NCI-H524 (cell line): ENCODE measurements at places on chromosomes 3 and 15.

DNA sequence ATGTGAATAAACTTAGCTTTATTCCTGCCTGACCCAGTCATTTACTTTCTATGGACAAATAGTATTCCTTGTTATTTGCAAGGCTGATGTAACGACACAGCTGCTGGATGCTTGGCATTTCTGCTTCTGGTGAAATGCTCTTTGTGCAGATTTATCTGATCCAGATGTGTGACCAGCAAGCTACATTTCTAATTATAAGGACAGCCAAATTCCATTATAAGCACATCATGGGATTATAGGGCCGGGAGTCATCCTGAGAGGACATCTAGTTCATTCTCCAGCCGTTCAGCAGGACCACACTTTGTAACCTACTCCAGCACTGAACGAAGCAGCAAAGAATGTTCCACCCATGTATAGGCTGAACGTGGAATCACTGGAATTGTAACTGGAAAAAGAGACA lies 42.9 kb downstream of the FNDC3B start:
- no peak for DNase-seq

- DNase-seq: no peak
These were observed 28.4 kb upstream of the TCF12 start for GRCh38 chr15:56890038-56890437.

DNA sequence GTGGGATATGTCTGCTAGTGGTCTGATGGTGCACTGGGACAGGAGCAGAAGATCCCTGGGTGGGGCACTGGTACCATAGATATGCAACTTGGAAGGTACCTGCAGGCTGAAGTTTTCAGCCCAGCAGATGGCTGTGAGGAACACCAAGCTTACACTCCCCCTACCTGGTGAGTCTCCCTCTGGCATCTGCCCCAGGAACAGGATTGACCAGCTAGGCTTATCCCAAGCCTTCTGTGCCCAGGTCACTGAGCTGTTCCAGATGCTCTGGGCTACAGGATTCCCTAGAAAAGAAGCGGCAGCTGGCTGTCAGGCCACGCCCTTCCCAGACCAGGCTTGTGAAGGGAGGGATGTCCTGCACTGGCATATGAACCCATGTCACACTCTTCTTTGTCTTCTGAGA lies 1130.0 kb downstream of the NAALADL2 start:
- DNase-seq: peak; percentile 49

GRCh38 chr3:66817951-66818557 lies 180.1 kb upstream of the KBTBD8 start:
- no peak for DNase-seq

GRCh38 chr15:85691350-85692240 lies 103.1 kb downstream of the KLHL25 start:
- DNase-seq: no peak

DNA sequence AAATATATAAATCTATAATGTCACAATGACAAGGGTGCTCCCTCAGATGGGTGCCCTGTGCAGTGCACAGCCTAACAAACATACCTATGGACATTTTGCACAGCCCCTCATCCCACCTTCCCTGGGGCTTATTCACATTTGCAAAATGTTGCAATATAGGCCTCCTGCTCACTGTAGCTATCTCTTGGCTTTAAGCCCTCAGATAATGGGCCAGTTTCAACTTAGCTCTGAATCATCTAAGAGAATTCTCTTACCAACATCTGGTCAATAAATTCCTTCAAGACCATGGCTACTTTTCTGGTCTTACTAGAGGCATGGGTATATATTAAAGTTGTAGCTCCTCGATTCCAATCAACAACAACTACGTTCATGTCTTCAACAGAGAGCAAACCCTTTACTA lies 17.9 kb downstream of the LIPH start:
- no peak for DNase-seq

DNA sequence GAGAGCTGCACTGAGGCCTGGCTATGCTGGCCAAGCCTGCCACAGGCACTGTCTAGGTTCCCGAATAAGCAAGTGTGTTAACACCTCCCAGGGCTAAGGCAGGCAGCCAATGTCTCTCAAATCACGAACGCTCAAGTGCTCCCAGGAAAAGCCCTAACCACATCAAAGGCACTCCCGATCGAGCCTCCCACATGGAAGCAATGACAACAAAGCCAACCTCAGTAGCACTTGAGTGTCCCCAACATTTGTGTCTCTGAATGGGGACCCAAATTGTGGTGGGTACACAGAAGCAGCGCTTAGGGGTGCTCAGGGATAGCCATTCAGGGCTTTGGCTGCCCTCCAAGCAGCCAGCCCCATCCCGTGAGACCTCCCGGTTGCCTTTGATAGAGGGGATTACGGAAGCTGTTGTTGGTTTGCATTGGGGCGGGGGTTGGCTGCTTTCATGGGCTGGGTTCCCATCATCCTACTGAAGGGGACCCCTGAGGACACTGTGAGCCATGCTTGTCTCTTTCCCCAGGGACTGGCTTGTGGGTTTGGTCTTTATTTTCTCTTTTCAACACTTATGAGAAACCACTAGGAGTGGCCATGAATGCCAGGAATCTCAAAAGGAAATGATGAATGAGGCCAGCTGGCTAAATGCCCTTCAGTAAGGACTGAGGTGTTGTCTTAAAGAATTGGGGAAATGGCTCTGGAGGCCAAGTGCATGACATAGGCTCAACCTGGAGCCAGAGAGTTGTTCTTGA lies 234.1 kb upstream of the FEZF2 start:
- no peak for DNase-seq

DNA sequence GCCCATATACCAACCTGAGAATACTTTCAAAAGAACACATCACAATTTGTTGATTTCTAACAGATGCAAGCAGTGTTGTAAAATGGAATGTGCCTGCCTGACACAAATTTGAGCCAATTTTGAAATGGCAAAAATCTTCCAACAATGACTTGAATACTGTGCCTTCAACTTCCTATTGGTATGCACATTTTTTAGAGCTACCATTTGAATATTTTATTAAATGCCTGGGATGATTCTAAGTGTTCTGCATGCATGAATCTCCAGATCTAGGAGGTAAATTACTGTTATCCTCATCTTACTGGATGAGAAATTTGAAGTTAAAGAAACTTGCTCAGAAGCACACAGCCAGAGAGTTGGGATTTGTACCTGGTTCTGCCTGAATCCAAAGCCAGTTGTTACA lies 282.8 kb upstream of the LRRN1 start:
- no peak for DNase-seq

DNA sequence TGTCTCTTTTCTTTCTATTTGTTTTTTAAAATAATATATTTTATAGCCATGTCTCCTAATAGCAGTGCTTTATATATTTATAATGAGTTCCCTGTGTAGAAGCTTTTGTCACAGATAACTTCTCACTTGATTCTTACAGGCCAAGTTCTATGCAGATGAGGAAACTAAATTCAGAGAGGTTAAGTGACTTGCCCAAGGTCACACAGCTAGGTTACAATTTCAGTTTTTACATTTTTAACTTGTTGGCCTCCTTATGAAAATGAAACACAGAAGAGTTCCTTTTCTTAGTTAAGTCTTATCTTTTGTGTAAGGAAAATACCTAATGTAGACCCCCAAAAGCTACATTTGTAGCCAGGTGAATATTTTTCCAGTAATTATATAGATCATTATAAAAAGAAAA lies 83.3 kb upstream of the SOX2 start:
- DNase-seq: no peak

- no peak for DNase-seq
These were observed 356.6 kb upstream of the ADAMTS9 start for GRCh38 chr3:65044401-65044800.

GRCh38 chr3:36212251-36212650 lies 168.1 kb upstream of the STAC start:
- DNase-seq: no peak

DNA sequence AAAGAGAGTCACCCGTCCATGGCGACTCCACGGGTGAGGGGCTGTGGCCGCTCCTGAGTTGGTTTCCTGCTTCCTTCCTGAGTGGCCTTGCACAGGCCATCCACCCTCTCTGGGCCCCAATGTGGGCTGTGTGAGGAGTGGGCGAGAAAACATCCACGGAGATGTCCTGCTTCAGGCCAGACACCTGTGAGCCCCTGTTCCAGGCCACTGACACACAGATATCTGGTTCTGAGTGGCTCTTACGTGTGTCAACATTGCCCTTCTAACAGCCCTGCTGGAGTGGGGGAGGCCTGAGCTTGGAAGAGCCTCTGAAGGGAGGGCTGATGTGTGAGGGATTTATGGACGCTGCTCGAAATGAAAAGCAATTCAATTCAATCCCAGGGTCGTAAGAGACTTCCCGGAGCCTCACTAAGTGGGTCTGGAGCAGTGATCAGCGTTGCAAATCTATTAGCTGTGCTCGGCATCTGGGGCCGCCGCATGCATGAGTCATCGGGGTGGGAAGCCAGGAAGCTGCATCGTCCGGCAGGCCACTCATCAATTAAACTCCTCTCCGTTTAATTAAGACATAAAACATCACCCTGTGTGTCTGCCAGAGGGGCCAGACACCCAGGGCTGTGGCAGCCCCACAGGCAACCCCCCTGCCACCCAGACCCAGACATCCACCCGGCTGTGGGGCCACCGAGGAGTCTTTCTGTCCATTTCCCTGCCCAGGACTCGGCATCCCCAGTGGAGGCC lies 20.0 kb upstream of the PRR23E start:
- DNase-seq: peak; percentile 33

DNA sequence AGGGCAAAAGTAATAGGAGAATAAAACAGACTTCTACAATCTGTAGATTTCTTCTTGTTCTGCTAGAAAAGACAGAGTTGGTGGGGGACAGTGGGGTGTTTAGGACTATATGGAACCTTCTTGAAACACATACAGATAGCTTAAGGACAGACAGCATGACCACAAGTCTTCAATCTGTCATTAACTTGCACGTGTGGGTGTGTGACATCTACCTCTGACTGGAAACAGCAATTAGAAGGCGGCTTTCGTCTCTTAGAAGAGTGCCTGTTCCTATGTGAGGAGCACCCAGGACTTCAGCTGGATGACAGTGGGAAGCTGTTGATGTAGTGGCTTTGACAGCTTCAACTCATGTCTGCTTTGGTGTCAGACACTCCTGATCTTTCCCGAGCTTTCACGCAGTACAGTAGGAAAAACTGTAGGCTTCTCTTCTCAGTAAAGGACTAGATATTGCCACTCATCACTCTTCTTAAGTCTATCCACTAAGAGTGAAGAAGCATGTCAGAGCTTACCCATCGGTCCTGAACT lies 44.5 kb downstream of the TYRO3 start:
- DNase-seq: no peak

GRCh38 chr15:64111679-64112050 lies 15.9 kb downstream of the SNX1 start:
- DNase-seq: no peak

- no peak for DNase-seq
These were observed 204.9 kb downstream of the TNIK start for GRCh38 chr3:171255236-171255806.

GRCh38 chr3:77038930-77039605 lies 831 bp upstream of the ROBO2 start:
- DNase-seq: peak; percentile 43

DNA sequence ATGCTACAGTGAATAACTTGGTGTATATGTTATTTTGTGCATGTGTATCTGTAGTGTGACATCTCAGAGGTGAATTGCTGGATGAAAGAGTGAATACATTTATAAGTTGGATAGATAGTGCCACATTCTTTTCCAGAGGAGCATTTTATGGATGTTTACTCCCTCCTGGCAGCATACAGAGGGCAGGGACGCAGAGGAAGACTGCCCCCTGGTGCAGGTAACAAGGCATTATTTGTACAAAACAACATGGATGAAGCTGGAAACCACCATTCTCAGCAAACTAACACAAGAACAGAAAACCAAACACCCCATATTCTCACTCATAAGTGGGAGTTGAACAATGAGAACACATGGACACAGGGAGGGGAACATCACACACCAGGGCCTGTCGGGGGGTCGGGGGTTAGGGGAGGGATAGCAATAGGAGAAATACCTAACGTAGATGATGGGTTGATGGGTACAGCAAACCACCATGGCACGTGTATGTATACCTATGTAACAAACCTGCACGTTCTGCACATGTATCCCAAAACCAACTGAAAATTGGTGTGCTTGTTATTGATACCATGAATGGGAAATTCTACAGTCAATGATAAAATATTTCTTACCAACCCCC lies 57.9 kb upstream of the CTXND1 start:
- DNase-seq: no peak
